ENCODE measurements at places on chromosomes 3 and 15.
A peak's percentile ranks its signal among the peaks of the same experiment; 100 is the strongest.

- peak; percentile 68 for DNase-seq
These were observed 162.9 kb downstream of the CHSY1 start for GRCh38 chr15:101088788-101089578.

DNA sequence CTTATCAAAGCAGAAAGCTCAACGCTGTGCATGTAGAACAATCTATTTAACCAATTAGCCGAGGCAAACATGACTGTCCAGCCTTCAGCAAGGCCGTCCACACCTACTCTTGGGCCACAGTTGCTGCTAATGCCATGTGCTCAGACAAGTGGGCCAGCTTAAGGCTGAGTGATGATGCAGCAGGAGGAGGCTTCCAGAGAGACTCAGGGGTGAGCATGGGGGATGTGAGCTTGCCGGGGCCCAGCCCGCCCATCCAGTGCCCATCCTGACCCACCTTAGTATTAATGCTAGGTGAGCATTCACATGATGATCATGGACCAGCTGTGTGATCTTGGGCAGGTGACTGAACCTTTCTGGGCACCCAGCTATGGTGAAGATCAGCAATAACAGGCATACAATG is 150.1 kb downstream of the TPRA1 start:
- DNase-seq, result no peak

DNA sequence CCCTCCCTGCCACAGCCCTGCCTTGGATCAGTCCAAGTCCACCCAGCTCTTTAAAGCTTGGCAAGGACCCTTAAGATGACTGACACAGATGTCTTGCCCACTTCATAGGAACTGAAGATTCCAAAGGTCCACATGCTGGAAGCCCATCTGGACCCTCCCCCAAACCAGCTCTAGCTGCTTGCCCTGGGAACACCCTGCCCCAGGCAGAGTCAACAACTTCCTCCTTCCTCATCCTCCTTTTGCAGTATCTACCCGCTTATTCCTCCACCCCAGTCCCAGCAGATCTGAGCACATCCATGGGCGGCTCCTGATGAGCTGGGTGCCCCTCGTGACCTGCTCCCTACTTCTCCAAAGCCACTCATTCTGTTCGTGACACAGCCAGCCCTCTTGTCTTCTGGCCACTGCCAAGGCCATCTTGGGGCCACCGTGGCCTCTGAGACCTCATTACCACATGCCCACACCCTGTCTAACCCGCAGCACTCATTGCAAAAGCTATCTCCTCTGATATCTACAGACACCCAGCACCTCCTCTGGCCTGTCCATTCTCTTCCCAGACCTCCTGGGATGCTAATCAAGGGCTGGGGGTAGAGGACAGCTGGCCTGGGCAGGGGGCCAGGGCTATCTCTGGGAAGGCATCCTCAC is 2.0 kb upstream of the PFKFB4 start:
- DNase-seq, result no peak

- no peak for DNase-seq
These were observed 18.5 kb downstream of the DENND4A start for GRCh38 chr15:65773386-65774111.

DNA sequence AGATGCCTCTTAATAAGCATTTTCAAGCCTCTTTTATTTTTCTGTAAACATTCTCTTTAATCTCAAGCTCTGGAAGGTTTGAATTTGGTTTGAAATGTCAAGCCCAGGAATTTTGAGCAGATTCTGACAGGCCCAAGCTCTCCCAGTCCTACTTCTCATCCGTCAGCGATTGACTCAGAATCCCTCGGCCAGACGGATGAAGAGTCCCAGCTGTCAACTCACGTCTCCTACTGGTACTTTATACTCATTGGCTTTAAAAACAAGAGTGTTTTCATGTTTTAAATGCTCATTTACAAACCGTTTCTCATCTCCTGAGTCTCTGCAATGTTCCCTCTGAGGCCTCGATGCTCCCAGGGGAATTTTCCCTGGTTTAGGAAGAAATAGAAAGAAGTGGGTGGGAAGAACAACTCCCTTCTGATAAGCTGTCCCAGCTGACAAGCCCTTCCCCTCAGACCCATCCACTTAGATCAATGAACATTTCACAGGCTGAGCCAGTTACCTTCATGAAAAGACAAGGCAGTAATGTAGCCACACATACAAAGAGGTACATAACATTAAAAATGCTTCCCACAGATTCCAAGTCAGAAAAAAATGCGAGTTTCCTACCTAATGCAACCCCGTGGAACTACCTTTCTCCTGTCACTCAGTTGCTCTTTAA is 478.2 kb upstream of the DPH6 start:
- no peak for DNase-seq

DNA sequence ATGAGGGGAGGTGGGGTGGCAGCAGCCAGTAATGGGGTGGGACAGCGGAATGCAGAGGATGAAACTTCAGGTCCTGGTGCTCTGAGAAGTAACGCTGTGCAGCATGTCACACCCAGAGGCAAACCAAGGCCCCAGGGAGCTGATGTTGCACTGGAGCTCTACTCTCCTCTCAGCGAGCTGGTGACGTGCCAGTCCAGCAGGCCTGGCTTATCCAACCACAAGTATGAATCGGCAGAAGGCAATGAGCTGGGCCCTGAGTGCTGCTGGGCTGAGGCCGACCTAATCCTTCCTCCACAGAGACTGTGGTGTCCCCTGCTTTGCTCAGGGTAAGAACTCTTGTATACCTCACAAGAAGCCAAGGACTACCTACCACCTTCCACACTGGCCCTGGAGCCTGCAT is 30.5 kb downstream of the CD86 start:
- DNase-seq, result no peak

- no peak for DNase-seq
These were observed 325.5 kb downstream of the SATB1 start for GRCh38 chr3:18099611-18100010.

DNA sequence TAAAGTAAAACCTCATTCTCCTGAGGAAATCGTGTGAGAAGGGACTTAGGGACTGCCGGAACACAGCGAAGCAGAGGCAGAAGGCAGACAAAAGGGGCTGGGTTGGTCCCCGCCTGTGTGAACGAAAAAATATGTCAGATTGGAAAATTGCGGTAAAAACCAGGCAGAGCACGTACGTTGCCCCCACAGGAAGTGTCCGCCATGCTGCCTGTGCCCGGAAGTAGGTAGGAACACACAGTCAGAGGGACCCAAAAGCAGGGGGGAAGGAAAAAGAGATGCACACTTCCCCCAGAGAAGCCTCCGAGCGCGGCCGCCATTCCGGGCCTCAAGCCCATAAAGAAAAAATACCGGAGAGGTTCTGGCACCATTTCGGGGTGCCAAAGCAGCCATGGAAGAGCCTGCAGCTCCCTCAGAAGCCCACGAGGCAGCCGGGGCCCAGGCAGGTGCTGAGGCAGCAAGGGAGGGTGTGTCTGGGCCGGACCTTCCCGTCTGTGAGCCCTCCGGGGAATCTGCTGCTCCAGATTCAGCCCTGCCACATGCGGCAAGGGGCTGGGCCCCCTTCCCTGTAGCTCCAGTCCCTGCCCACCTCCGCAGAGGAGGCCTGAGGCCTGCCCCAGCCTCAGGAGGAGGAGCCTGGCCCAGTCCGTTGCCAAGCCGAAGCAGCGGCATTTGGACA is at the start of gene MKRN3:
Gene MKRN3, plus strand, starts transcription at position 280 of the 676 bp plus-strand sequence. Its CDS starts 109 bp downstream, at position 389.
- DNase-seq, result no peak

- no peak for DNase-seq
These were observed 14.4 kb upstream of the XYLB start for GRCh38 chr3:38332201-38332600.

DNA sequence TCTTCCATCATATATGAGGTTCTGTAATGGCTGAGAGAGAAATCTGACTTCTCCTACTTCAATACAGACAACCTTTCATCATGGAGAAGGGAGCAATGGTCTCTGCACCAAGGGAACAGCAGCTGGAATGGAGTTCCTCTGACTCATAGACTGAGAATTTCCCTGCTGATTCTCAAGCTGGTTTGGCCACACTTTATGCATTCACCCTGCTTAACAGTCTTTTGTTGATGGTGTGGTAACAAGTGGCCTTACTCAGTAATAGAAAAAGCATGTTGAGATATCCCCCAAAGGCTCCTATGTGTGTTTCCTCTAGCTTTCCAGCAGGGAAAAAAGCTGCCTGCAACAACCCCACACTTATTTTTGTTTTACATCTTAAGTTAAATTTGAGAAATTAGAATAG is 138.1 kb downstream of the GREM1 start:
- DNase-seq, result no peak

DNA sequence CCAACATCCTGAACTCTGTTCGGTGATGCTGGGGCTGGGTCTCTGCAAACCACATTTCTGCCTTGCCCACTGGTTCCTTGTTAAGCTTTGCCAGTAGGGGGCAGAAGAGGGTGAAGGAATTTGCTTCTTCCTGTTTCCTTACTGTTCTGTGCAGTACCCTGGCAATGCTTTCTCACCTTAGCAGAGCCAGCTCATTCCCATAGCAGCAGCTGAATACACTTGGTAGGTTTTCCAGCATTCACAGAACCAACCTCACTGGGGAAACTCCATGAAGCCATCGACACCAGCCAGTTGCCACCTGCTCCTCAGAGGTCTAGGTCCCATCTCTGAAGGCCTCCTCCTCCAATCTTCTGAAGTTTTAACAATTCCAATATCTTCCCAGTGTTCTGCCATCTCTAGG is 308.4 kb downstream of the PDCD6IP start:
- no peak for DNase-seq

DNA sequence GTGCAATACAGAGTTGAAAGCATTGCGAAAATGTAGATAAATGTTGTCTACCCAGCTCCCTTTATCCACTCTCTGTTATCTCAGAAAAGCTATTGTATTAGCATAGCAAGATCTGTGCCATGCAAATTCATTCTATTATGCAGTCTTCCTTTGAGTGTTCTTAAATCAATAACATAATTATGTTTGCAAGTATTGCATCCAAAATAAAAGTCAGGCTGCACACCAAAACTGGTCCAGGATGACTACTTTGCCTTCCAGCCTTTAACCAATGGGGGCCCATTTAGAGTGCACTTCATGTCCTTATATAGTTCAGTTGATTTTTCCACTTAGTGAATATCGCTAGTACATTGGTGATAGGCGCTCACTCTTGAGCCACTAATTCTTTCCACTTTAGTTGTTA is 107.4 kb upstream of the MLF1 start:
- no peak for DNase-seq

- DNase-seq, result no peak
These were observed 999.5 kb downstream of the TUSC7 start for GRCh38 chr3:117709108-117709507.

DNA sequence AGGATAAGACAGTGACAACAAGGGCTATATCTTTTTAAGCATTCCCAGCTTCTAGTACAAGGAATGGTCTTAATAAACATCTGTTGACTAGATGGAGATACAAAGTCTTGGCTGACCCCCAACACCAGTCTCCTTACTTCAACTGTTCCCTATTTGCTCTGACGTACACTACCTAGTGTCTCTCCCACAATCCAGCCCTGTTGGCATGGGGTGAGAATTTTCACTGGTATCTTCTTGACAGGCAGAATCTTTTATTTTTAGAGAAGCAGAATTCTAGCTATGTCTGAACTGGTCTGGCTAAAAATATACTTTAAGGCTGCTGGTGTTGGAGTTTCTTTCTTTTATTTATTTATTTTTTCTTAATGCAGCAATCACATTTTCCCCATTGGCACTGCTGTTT is 82.0 kb downstream of the ETFA start:
- no peak for DNase-seq

DNA sequence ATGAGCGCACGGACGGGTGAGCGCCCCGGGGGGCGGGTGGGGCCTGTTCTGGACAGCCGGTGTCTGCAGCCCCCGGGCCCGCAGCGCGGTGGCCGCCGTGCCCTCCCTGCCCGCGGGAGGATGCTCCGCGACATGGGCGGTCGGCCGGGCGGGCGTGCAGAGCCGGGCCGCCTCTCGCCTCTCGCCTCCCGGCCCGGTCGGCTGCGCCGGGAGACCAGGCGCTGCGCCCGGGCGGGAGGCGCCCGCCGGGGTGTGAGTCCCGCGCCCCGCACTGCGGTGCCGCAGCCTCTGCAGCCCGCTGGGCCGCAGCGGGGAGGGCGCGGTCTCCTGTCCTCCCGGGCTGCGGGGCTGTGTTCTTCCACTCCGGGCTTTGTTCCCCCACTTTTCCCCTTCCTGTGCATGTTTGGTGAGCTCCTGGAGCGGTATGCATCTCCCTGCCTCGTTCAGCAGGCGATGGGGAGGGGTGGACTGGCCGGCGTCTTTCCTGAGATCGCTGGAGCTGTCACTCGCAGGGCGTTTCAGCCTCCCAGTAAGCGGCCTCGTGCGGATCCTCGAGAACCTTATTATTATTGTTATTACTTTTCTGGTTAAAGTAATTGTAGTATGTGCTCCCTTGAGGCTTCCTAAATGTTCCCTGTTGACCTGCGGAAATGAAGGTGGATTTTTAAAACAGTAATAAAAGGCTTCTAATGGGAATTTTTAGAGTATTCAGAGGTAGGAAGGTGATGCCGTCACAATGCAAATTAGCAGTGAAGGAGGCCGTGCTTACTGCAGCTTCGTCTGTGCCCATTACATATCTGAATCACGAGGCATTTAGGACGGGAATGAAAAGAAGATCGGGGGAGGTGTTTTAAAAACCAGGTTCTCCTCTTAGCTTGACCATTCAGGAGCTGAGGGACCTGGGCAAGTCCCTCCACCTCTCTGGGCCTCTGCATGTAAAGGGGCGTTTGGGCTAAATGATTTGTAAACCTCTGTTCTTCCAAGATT is 593 bp downstream of the TMOD2 start:
- no peak for DNase-seq

GRCh38 chr15:65525622-65526021 is 4.6 kb upstream of the HACD3 start:
- no peak for DNase-seq

DNA sequence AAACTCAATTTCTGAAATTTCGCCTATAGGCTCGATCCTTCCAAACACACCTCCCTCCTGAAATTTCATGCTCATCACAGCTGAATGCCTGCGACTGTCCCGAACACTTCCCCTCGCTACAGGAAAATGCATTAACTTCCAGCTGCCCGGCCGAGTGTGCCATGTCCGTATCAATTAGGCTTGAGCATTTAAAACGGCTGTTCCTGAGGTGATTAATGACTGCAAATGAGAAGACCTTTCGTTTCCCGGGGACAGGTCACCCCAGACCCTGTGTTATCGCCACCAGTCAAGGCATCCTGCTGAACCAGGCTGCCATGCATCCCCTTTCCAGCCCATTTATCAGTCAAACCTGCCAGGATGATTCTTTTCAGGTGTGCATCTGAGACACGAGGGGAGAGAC is 63.3 kb downstream of the THBS1 start:
- no peak for DNase-seq

- no peak for DNase-seq
These were observed 41.1 kb downstream of the TTBK2 start for GRCh38 chr15:42879443-42879842.

DNA sequence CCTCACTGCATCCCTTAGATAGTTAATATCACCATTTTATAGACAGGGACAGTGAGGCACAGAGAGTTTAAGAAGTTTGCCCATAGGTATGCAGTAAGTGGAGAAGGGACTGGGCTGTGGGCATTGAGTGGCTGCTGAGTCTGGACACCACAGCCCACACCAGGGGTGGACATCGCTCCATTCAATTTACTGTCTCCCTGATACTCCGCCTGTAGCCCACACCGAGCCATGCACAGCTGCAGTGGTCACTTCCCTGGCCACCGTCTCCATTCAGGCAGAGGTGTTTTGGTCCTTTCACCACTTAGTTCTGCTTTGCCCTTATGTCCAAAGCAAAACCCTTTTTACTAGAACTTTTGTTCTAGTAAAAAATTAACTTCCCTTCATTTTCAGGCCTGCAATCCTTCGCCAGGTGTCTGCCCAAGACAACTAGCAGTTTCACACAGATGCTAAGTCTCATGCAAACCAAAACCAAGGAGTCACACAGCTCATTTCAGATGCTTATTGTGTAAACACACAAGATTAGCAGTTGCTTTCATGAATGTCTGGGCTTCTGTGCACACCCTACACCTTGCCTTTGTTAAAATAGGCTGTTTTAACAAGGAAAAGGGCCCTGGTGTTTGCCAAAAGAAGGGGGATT is 30.1 kb downstream of the ZNF35 start:
- DNase-seq, result no peak

Measured in activated naive CD4-positive, alpha-beta T cell (primary cell).